ENCODE measurements at places on chromosomes 1 and 21. TPM values are rescaled to one million over a fixed set of nuclear protein-coding genes. Genes with fewer than 3 reads are reported as not detected.

Gene KIAA0040
- 18.8 TPM for total RNA-seq

Gene RGSL1
- total RNA-seq, result not detected

Gene AMY1B
- total RNA-seq, result not detected

Gene DUSP10
- total RNA-seq, result 27.2 TPM

Gene FAM72D
- total RNA-seq, result 0.19 TPM

Gene EPHA2
- 43.5 TPM for total RNA-seq

Gene BGLAP
- 4.6 TPM for total RNA-seq

Gene OR2T11
- total RNA-seq, result not detected

Gene AZIN2
- 19.0 TPM for total RNA-seq

Gene NIBAN1
- total RNA-seq, result 6.5 TPM

- no peak for DNase-seq
Measured at GRCh38 chr1:172638885-172639831, 19.7 kb upstream of the FASLG start.

- no peak for DNase-seq
Measured at GRCh38 chr1:87117761-87118368, 203.4 kb downstream of the HS2ST1 start.

DNA sequence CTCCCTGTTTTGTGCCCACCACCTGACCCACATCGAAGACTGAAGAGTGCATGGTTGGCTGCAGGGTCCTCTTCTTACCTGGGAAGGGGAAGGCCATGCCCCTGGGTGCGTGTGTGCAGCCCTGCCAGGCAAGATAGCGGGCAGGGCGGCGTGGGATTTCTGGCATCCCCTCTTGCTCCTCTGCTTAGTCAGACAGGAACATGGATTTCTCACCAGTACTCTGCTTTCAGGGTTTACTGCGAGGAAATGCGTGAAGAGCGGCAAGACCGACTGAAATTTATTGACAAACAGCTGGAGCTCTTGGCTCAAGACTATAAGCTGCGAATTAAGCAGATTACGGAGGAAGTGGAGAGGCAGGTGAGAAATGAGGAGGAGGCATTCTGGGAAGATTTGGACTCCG, 15.5 kb upstream of the MIIP start:
- DNase-seq, result no peak

DNA sequence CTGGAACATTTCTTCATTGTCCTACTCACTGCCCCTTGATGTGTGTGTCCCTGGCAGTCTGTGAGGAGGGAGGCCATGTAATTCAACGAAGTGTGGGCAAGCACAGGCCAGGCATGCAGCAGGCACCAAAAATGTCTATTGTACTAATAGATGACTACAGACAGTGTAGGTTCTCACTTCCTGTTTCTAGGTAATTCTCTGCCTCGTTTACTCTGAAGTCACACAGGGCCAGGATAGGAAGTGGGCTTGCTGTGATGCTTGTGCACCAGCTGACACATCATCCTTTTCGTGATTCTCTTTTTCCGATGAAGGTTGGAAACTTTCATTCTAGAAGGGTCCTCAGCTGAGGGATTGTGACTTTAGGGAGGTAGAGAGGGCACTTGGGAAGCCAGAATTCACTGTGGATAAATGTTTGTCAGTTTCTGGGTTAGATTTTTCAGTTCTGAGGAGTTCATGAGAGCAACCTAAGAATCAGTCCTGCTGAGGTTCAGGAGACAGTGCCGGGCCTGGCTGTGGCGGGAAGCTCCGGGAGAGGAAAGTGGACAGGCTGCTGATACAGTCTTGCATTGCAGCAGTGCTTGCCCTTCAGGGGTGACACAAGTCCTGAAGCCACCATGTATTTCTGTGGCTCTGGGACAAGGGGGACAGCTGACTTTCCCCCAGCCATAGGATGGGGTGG, 4.3 kb upstream of the CSF1 start:
- no peak for DNase-seq

GRCh38 chr21:46562472-46562871, 42.4 kb downstream of the S100B start:
- no peak for DNase-seq

GRCh38 chr1:164771619-164772361, 212.8 kb downstream of the PBX1 start:
- no peak for DNase-seq

DNA sequence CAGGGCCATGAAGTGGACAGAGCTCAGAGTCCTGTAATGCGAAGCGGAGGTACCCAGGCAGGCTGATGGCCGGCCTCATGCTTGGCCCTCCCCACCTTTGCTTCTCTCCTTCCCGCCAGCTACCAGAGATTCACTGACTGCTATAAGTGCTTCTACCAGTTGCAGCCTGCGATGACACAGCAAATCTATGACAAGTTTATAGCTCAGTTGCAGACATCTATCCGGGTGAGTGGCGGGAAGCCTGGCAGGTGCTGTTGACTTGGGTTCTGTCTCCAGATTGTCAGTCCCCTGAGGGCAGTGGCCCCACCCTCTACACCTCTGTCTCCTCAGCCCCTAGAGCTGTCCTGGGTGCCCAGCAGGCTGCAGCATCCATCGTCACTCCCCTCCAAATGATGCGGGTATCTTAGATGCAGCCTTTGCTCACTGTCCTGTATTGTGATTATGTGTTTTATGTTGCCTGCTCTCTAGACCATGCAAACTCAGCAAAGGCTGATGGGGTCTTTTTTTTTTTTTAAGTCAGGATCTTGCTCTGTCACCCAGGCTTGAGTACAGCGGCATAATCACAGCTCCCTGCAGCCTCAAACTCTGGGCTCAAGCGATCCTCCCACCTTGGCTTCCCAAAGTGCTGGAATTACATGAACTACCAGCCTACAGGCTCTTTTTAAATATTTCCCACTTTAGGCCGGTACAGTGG, 9.6 kb upstream of the BGLAP start:
- DNase-seq, result no peak

DNA sequence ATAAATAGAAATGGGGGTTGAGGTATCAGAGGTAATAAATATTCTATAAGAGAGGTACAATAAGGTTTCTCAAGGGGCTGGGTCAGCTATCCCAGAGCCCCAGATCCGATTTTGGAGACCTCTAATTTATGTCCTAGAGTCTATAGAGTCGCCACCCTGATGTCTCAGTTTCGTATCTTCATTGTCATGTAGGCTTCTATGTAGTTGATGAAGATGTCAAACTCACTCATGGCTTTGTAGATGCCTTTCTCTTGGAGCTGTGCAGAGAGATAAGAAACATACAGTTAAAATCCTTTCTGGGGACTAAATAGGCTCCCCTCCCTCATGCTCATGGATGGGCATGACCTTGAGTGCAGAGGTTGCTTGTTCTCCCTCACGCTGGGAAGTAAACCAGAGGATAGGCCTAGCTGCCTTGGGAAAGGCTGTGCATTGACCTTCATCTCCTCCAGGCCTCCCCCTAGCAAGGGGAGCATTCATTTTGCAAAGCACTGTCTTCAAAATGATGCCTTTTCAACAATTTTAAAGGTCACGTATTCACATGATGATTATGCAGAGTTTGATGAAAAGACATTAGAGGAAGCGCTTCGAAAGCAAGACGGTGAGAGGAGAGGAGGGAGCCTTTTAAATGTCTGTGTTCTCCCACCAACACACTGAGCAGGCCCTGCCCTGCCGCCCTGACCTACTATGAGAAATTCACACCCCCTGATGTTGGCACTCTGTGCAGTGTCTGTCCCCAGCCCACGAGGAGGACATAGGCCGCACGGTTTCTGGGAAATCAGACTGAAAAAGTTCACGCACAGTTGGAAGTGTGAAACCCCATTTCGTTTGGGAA, 1.9 kb upstream of the IL19 start:
- DNase-seq, result no peak

DNA sequence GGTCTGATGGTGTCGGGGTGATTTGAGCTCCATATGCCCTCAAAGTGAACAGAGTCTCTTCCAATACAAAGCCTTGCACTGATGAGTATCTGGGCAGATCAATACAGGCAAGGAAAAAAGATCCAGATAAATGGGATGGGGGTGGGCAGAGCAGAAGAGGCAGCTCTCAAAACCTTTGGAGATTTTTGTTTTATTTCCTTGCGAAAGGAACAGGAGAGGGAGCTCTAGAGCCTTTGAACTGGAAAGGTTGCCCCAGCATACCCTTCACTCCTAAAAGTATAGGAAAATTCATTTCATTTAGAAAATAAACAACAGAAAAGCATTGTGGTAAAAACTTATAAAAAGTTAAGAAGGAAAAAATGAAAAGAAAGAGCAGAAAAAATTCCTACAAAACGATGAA, 31.4 kb upstream of the OLIG2 start:
- no peak for DNase-seq

DNA sequence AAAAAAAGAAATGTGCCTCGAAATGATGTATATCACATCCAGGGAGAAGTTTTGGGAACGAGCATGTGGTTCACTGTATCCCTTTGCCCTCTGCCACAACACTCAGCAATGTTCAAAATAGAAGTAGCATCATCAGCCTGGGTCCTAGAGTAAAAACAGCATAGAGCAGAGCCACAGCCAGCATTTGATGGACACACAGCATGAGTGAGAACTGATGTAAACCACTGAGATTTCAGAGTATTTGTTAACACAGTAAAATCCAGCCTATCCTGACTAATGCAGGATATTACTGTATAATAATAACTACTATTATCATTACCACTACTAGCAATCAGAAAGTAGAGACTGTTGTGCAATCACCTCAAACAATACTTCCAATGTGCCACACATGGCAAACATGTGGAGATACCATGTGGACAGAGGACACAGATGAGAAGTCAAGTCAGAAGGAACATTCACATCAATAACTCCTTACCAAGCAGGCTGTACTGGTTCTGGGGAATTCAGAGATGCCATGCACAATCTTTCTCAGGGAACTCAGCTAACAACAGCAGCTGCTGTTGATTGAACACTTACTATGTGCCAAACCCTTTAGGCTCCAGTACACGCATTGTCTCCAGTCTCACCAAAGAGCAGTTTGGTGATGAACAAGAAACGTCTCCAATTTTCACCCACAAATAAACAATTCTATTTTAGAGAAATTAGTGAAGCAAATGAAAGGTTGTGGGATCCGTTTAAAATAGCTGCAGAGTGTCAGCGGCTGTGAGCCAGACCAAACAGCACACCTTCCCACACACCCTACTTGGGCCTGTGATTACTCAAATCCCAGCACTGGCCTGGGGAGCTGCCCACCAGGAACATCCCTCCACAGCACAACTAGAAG, 16.6 kb upstream of the GFI1 start:
- DNase-seq, result no peak

DNA sequence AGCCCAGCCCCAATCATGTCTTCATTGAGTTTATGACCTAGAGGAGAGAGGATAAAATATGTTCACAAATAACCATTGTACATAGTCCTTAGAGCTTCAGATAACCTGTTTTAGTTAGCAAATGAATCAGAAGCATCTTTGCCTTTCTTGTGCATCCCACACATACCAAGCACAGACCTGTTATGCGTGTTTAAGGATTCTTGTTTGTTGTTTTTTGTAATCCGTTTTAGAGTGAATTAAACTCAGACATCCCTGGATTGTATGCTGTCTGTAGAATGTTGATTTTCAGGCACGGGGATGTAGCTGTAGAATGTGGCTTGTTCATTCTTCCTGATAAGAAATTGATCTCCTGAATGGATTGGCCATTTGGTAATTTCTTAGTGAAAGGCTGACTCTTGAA, 135.8 kb downstream of the EDEM3 start:
- DNase-seq, result no peak

DNA sequence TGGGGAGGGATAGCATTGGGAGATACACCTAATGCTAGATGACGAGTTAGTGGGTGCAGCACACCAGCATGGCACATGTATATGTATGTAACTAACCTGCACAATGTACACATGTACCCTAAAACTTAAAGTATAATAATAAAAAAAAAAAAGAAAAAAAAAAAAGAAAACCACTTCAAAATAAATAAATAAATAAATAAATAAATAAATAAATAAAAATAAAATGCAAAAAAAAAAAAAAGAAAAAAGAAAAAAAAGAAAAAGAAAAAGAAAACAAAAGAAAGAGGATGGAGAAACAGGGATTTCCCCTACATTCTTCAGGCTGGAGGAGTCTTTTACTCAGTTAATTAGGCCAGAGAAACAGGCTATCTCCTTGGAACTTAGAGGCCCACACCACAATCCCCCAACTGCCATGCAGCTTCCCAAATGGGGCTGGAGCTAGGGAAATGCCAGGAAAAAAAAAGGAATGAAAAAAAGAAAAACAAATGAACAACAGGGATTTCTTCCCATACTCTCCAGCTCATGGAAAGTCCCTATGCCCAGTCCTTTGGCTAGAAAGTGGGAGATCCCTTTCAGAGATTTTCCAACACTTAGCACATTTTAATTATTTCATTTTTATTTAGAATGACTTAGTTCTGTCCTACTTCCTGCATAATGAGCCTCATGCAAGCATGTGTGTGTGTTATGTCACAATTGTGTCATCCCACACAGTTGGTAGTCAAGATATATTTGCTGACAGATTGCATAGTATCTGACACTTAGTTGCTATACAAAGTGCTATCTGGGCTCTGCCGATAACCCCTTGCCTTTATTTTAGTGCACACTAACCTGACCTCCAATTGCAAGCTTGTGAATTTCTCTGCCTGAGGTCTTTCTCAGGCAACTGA, 486.4 kb downstream of the PLPP3 start:
- no peak for DNase-seq

- no peak for DNase-seq
Measured at GRCh38 chr21:31111093-31111492, 72.8 kb upstream of the KRTAP19-8 start.

- no peak for DNase-seq
Measured at GRCh38 chr1:90809996-90810395, 92.9 kb upstream of the BARHL2 start.

DNA sequence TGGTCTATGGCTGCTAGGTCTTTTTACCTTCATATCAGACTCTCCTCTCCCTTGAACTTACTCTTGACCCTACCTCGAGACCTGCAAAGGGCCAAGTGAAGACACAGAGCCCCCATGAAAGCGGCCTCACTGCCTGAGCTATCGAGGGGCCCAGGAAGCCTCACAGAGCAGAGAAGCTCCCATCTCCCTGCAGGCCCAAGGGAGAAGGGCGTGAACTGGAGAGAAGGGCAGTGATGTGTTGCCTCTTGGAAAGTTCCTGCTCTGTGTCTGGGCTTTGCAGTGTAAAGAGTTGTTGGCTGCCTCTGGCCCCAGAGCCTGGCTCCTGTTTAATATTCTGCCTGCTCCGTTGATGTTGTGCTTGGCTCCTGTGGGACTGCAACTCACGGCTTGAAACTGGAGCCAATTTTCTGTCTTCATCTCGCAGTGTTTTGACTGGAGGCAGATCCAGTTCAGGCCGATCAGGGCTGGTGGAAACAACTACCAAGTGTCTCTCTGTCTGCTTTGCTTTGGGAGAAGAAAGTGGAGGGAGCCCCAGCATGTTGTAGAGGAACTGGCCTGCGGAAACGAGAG, 4.3 kb downstream of the SERTAD4 start:
- DNase-seq, result no peak

DNA sequence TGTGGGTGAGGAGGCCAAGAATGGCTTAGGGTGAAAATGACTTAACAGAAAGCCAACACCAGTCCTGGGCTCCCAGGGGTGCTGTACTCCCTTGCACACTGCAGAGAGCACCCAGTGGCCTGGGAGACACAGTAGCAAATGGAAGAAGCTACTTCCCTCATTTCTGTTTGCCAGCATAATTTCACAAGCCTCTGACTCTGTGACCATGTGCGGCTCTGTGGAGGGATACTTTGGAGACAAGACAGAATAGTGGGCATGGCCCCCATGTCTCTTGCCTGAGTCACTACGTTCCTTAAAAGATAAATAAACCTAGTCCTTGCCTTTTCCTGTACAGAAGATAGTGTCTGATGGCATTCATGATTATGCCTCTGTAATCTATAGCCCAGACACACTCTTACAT, 38.1 kb downstream of the TRIM62 start:
- no peak for DNase-seq

- DNase-seq, result no peak
Measured at GRCh38 chr21:45313682-45314081, 26.0 kb upstream of the POFUT2 start.

GRCh38 chr1:67314696-67315095, 7.0 kb downstream of the IL12RB2 start:
- DNase-seq, result no peak

Measured in mucosa of descending colon (tissue), 3 donors.